ENCODE measurements at places on chromosomes 12 and 14.
A peak's percentile ranks its signal among the peaks of the same experiment; 100 is the strongest.

DNA sequence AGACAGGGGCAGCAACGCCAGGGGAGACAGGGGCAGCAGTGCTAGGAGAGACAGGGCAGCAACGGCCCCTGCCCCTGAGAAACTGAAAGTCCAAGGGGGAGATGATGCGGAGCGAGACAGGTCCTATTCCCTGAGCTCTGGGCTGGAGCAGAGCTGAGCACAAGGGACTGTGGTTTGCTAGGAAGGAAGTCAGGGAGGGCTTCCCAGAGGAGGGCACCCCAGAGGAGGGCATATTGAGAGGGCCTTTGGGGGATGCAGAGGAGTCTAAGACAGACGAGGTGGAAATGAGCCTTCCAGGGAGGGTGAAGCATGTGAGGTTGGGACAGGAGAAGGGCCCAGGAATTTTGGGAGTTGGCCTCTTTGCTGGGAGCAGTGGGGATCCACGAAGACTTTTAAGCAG is 52.1 kb upstream of the BEGAIN start:
- DNase-seq = no peak

GRCh38 chr14:72925171-72925759 is 999 bp upstream of the DCAF4 start:
- DNase-seq = no peak

DNA sequence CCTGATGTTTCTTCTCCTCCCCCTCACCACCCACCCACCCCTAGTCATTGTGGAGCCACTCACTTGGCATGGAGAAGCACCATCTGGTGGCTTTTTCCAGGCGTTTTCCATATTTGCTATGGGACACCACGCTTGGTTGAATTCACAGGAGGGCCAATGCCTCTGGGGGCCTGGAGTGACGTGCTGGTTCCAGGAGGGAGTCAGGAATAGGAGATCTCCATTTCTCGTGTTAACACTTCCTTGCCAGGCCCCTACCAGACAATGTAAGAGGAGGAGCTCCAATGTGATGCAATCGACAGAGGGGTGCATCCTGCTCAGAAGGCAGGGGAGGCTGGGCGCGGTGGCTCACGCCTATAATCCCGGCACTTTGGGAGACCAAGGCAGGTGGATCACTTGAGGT is 21.6 kb upstream of the TESC start:
- no peak for DNase-seq

- peak; percentile 14 for DNase-seq
These were observed 490 bp downstream of the RILPL1 start for GRCh38 chr12:123532808-123533649.

DNA sequence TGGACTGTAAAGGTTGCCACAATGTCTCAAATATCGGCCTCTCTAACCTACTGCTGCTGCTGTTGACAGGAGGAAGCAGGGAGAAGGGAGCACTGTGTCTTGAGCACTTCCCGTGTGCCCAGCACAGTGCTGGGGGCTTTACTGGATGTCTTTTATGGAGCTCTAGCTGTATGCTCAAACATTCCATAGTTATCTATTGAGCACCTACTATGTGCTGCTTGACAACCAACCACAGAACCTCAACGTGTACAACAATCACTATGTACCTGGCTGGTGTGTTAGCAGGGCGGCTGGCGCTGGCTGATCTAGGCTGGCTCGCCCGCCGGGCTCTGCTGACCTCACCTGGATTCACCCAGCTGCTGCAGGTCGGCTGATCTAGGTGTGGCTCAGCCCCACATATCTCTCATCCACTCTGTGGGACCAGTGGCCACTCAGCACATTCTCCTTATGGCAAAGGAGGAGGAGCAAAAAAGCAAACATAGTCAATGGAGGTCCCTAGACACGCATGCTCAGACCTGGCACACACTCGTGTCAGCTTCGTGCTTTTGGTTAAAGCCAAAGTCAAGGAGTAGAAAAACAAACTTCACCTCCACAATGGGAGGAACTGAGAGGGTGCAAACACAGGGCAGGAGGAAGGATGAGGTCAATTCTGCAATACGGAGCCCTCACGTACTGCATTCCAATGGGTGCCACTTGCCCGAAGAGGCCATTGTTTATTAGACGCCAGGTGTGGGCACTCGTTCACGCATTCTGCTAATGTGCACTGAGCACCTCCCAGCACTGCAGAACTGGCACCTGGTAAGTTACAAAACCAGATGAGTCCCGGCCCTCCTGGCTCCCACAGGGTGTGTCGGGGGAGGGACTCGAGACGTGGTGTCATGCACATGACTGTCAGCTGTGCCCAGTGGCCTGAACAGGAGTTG is 147.2 kb downstream of the SCARB1 start:
- no peak for DNase-seq

- no peak for DNase-seq
These were observed 65.1 kb upstream of the SRSF5 start for GRCh38 chr14:69701857-69702256.

- DNase-seq = no peak
These were observed 138.1 kb upstream of the CPM start for GRCh38 chr12:69071091-69071370.

DNA sequence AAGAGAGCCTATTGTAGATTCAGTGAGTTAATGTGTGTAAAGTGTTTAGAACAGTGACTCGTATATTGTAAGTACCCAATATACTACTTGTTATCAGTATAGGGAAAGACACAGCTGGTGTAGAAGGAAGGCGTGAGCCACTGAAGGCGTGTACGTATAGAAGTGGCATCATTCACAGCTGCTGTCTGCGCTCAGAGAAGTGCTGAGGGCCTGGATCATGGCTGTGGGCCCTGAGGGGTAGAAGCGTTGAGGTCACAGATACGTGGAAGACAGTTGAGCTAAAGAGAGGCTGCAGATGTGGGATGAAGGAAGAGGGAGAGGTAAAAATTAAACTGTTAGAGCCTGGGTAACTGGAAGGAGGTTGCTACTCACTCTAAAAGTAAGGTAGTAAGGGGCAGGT is 5.9 kb downstream of the C12orf75 start:
- DNase-seq = no peak

- no peak for DNase-seq
These were observed 59.0 kb downstream of the GALNT16 start for GRCh38 chr14:69318901-69319475.

- DNase-seq = no peak
These were observed 8.0 kb upstream of the C12orf42 start for GRCh38 chr12:103503546-103504480.

DNA sequence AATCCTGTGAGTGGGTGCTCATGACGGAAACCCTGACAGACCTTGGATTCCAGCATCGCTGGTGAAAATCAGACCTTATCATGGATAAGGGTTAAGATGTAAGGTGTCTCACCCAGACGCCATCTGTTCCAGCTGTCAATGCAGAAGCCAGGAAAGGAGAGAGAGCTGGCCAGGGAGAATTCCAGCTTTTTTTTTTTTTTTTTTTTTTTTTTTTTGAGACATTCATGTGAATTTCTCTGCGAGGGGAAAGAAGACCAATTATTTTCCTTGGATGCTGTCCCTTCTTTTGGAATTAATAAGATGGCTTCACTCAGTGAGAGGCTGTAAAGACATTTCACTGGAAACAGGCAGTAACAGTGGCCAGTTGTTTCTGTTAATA is 1.8 kb downstream of the TRAF3 start:
- DNase-seq = no peak

DNA sequence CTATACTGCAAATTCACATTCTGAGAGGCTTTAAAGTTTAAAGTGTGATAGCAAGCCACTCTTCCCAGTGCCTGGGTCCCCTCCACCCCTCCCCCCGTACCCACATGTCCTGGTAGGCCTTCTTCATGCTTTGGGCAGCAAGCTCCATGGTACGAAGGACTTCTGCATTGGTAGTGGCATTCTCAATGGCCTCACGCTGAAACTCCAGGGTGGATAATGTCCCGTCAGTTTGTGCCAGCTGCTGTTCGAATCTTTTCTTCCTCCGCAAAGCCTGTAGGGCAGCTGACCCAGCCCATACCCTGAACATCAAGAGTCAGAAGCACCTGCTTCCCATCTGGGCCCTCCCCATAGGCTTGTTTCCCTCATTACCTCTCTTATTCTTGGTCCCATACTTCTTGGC is 2.0 kb downstream of the CHMP4A start:
- DNase-seq = no peak

- DNase-seq = no peak
These were observed 682 bp downstream of the CREBL2 start for GRCh38 chr12:12612358-12612757.

Measured in stimulated activated CD4-positive, alpha-beta T cell treated with anti-CD3 and anti-CD28 coated beads, Interleukin-2, amount 100 ng/mL, for 48 hours (primary cell).